H9 (cell line): ENCODE measurements at places on chromosomes 7 and 10.
A peak's percentile ranks its signal among the peaks of the same experiment; 100 is the strongest.

- DNase-seq: peak; percentile 19
Observed at GRCh38 chr7:157471259-157472125, 134.7 kb downstream of the DNAJB6 start.

DNA sequence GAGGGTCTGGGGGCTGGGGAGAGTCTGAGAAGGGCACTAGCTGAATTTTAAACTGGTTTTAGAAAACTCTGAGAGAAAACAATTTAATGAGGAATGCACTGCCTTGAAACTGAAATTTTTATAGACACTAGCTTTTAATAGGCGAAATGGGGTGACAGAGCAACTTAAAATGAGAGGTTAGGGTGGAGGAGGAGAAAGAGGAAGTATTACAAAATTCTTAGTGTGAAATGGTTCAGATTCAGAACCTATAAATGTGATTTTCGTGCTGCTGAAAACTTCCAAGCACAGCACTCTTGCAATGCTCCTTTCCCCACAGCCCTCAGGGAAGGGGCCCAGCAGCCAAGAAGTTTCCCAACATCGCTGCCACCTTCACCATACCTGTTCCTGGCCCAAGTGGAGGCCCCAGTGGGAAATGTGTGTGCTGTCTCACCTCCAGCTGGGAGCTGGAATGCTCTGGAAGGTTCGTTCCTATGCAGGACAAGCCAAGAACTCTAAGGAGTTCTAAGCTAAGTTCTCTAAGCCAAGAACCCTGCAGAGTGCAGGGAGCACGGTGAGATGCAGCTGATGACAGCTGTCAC lies 60.0 kb downstream of the ATXN7L1 start:
- DNase-seq: no peak

GRCh38 chr7:55191926-55192692 lies 173.0 kb upstream of the LANCL2 start:
- peak; percentile 57 for DNase-seq

GRCh38 chr10:19033741-19034140 lies 14.9 kb upstream of the MALRD1 start:
- DNase-seq: no peak

DNA sequence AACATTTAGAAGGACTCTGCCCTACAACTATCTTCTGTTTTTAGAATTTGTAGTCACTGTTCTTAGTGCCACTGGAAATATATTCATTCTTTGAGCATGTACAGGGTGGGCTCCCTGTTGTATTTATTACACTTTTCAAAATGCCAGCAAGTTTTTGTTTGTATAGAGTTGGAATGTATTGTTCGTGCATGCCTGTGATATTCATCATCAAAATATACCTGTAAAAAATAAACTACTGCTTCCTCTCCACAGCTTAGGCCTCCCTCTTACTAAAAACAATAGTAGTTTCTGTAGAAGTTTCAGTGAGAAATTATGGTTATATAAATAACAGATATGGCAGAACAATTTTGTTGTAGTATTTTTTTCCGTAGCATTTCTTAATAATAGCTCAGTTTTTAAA lies 61.6 kb downstream of the NHLRC2 start:
- no peak for DNase-seq

- DNase-seq: no peak
Observed at GRCh38 chr7:134612197-134612596, 34.5 kb upstream of the BPGM start.

DNA sequence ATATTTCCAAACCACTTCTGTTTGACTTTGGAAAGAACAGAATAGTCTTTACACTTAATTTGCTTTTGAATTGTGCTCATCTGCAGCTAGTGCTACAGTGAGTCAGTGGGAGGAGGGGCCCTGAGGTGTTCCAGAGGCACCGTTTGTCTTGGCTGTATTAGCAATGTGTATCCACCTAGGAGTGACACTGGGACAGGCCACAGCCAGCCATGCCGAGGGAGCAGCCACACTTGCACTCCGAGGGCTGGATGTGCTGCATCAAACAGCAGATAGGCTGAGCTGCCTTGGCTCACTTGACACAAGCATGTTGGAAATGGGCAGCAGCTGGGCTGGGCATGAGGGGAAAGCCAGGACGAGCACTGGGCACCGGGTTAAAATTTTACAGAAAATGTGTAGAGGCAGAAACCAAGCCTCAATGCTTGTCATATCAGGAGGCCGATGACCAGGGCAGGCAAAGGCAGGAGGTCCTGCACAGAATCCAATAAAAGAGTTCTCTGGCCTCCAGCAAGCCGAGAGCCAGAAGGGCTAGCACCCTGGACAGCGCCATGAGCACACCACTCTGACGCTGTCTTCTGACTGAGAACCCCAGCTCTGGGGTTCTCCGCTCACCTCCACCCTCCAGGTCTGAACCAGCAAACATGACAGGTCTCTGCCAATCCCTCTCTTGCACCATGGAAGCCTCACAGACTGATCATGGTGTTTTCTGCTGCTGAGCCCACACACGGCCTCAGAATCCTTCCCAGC lies 163.3 kb downstream of the GRID1 start:
- DNase-seq: peak; percentile 66

DNA sequence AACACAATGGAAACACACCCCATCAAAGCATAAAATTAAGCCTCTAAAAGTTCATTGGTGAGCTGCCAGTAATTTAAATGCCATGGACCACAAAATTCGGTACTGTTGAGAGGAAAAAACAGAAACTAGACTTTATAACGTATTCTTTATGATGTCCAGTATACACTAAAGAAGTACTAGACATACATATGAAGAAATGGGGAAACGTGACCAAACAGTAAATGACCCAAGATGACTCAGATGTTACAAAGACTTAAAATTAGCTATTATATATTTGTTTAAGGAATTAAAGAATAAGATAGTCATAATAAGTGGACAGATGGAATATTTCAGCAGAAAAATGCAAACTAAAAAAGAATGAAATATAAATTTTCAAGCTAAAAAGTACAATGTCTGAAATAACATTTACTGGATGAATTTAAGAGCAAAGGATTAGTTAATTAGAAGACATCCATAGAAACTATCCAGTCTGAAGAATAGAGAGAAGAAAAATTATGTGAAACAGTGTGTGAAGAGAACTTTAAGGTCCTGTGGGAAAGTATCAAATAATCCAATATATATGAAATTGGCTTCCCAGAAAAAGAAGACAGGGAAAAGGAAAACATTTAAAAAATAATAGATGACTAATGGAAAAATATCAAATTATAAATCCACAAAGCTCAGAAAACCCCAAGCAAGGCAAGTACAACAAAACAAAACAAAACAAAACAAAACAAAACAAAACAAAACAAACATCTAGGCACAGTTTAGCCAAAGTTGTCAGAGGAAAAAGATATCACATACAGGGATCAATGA lies 69.4 kb downstream of the SAMD9 start:
- no peak for DNase-seq

- DNase-seq: no peak
Observed at GRCh38 chr7:3712841-3713240, 411.8 kb downstream of the SDK1 start.

- DNase-seq: no peak
Observed at GRCh38 chr10:14667280-14667679, 107.4 kb downstream of the FAM107B start.

GRCh38 chr7:52088008-52088901 lies 771.6 kb upstream of the COBL start:
- DNase-seq: peak; percentile 92

DNA sequence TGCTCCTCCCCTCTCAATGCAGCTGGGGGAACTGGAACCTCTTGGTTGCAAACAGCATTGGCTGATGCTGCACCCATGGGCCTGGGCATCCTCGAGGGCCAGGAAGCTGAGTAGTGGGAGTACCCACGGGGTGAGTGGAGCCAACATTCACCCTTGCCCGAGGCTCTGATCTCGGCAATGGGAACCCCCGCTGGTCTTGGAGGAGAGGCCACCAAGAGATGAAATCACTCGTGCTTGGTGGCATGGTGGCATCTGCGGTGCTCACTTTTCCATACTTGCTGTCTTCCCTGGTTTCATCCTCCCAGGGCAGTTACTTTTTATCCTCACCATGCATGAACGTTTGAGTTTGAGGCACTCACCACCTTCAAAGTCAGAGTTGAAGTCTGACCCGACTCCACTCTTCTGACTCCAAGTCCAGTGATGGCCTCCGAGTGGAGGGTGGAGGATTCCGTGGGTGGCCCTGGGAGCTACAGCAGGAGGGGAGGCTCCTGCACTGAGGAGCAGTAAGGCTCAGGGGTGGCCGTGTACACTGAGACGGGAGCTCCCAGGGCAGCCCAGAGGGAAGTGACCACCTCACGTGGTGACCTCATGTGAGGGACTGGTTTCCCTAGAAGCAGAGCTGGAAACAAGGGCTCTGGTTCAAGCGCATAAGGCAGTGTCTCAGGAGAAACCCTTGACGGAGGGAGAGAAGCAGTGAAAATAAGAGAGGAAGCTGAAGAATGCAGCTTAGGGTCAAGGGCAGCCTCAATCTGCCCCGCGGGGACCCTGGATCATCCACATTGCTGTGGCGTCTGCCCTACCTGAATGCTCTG lies 349.1 kb downstream of the TCERG1L start:
- DNase-seq: no peak

DNA sequence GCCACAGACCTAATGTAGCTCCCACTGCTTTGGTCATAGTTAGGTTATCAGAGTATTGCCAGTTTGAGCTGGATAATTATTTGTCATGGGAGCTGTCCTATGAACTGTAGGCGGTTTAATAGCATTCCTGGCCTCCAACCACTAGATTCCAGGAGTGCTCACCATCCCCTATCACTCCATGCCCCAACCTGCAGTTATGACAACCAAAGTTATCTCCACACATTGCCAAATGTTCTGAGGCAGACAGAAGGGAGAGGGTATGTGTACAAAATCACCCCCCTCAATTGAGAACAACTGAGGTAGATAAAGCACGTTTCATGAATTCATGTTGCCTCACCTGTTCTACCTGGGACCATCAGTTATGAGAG lies 119.0 kb upstream of the CACUL1 start:
- DNase-seq: no peak

DNA sequence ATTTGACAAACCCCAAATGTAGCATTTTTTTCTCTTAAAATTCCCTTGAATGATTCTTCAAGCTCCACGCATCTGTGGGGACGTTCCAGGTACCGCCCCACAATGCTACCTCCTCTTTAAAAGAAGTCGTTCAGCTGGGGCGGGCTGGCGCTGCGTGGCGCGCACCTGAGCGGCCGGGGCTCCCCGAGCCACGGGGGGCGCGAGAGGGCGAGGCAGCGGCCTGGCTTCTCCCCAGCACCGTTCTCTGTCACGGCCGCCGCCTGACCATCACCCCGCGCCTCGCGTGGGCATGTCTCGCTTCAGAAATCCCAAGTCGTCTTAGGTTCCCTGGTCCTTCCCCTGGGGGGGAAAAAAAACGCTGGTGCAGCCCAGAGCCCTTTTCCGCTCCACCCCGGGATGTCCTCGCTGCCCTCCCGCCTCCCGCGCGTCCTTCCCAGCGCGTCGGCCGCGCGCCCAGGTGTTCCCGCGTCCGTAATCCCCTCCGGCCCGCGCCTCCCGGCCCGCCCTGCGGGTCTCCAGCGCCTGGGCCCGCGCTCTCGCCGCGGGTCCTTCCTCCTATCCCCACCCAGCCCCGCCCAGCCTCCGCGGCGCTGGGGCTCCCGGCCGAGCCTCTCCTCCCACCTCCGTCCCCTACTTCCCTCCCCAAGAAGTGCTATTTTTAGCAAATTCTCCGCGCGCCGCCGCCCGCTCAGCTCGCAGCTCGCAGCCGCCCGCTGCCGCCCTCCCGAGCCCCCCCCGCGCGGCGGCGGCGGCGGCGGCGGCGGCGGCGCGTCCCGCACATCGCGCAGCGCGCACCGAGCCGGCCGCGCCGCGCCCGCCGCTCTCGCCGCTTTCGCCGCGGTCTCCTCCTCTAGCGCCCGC lies 58.7 kb upstream of the PRPS1L1 start:
- DNase-seq: peak; percentile 47

- DNase-seq: no peak
Observed at GRCh38 chr10:62433181-62433692, 59.1 kb downstream of the ZNF365 start.

DNA sequence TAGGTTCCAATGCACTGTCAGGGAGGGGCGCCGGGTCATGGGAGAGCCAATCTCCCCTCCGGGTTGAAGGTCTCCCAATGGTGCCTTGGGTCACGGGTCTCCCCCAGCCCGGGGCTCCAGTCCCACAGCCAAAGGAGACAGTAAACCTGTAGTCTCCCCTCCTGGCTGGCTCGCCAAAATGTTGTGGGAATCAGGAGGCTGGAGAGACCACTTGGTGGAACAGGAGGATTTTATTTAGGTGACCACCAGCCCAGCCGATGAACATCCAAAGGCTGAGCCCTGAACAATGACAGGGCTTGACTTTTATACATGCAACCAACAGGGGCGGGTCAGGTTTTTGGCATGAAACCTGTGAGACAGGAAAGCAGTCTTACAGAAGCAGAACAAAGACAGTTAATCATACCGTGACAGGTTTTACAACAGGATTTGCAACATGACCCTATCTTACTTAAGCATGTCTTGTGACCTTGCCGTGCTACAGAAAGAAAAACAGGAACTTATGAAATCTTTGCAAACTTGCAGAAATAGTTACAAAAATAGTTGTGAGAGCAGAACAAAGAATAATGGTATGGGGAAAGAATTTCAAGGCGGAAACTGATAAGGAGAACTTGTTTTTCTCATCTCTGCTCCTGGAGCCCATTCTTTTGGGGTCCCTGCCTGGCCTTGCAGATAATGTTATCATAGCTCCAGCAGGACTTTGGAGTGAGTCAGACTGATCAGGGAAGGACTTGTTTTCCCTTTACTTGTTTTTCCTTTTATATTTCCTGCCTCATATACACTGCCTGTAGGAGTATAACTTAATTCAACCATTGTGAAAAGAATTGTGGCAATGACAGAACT lies 7.1 kb downstream of the ERV3-1 start:
- no peak for DNase-seq

- no peak for DNase-seq
Observed at GRCh38 chr7:98551611-98552273, 65.3 kb upstream of the NPTX2 start.

GRCh38 chr7:55004579-55004978 lies 14.2 kb upstream of the EGFR start:
- no peak for DNase-seq

DNA sequence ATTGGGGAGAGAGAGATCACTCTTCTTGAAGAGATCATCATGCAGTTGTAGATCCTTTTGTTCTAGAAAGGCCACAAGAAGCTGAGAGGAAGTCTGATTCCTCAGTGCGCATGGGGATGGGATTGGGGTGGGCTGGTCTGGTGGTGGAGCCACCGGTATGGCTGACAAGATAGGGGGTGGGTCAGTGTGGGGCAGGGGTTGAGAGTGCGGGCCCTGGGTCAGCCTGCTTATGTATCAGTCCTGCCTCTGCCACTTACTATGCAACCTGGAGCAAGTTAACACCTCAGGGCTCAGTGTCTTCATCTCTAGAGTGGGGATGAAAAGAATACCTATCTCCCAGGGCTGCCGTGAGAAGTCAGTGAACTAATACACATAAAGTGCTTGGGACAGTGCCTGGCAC lies 8.0 kb downstream of the SMARCD3 start:
- DNase-seq: no peak

- DNase-seq: no peak
Observed at GRCh38 chr10:62380016-62380415, 5.8 kb downstream of the ZNF365 start.

GRCh38 chr7:11341285-11341944 lies 367.7 kb downstream of the PHF14 start:
- DNase-seq: no peak
